ENCODE measurements at places on chromosomes 12 and 14. TPM values are rescaled to one million over a fixed set of nuclear protein-coding genes. Genes with fewer than 3 reads are reported as not detected.

LRRC43 gene
- 6.5 TPM for total RNA-seq

HRK gene
- total RNA-seq = 2.3 TPM

DCN gene
- 39.4 TPM for total RNA-seq

HCAR3 gene
- not detected for total RNA-seq

RERG gene
- total RNA-seq = 9.0 TPM
